Stimulated activated CD4-positive, alpha-beta T cell treated with anti-CD3 and anti-CD28 coated beads, Interleukin-4, amount 100 ng/mL, for 48 hours (primary cell): ENCODE measurements at places on chromosomes 13 and 19.

- DNase-seq = no peak
Observed at GRCh38 chr13:44063881-44064280, 184.2 kb downstream of the LACC1 start.

GRCh38 chr19:664913-665443 is 2.0 kb upstream of the RNF126 start:
- DNase-seq = peak; percentile 79

- DNase-seq = no peak
Observed at GRCh38 chr13:33134213-33134612, 118.0 kb downstream of the KL start.

DNA sequence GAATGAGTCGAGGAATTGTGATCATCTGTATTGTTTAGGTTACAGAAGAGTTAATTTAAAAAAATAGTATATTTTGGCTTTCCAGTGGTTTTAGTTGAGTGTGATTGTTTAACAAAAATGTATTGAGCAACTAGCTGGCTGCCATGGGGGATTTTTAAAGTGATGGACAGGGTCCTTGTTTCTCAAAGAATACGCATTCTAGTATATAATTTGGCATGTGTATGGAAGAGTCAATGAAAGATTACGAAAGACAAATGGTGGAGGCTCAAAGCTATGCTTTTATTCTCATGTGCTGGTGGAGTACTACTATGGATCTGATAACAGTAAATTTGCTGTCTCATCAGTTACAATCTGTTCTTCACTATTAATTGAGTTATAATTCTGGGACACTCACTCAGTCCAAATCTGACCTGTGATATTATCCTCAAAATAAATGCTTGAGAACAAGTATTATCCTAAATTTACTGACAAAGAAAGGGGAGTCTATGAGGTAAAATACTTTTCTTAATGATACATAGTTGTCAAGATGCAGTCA is 240.0 kb downstream of the GPC6 start:
- no peak for DNase-seq

DNA sequence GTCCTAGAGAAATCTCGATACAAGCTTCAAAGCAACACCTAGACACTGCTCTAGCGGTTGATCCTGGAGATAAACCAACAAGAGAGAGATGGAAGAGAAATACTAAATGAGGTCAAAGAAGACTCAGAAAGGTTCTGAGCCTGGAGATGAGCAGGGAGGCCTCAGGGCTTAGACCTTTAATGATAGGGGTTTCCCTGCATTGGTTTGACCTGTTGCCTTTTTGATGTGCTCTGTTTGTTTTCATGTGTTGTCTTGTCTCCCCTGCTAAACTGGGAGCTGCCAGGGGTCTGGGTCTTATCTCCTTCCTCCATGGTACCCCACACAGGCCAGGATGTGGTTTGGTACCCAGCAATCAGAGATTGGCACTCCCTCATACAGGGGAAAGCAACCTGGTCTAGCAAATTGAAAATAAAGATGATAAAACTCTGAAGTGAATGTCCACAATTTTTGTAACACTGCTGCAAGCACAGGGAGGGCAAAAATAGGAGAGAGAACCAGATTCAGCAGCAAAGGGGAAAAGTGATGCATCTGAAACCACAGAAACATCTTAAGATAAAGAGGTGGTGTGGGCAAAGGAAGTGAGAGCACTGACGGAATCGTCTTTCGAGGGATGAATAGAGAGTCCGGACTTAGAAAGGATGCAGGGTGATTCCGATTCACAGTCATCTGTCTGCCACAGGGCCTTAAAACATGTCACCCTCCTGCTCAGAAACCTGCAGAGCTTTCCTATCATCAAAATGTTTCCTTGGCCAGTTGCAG is 3.5 kb downstream of the FFAR2 start:
- DNase-seq = no peak

GRCh38 chr19:51644636-51645271 is 1.9 kb downstream of the SIGLEC14 start:
- DNase-seq = no peak

DNA sequence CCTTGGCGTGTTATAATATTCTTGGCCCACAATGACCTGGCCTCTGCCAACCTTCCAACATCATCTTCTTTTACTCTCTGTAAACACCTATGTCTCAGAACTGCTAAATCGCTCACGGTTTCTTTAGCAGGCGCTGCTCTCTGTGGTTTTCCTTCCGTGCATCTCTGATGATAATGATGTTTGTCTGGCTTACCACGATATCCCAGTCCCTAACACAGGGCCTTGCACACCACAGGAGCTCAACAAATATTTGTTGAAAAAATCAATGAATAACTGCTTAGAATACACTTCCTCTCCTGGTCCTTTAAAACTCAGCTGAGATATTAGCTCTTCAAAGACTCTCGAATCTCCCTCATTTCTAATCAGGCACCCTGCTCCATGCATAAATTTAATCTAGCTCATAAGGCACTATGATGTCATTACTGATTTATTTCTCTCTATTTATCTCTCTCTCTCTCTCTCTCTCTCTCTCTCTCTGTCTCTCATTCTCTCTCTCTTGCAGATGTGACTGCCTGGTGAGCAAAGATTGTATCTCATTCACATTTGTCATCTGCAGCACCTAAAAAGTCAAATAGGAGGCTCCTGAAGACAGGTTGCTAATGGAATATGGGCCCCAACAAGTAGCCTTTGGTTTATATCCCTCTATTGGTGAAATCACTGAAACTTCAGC is 206.4 kb downstream of the NHLRC3 start:
- no peak for DNase-seq

DNA sequence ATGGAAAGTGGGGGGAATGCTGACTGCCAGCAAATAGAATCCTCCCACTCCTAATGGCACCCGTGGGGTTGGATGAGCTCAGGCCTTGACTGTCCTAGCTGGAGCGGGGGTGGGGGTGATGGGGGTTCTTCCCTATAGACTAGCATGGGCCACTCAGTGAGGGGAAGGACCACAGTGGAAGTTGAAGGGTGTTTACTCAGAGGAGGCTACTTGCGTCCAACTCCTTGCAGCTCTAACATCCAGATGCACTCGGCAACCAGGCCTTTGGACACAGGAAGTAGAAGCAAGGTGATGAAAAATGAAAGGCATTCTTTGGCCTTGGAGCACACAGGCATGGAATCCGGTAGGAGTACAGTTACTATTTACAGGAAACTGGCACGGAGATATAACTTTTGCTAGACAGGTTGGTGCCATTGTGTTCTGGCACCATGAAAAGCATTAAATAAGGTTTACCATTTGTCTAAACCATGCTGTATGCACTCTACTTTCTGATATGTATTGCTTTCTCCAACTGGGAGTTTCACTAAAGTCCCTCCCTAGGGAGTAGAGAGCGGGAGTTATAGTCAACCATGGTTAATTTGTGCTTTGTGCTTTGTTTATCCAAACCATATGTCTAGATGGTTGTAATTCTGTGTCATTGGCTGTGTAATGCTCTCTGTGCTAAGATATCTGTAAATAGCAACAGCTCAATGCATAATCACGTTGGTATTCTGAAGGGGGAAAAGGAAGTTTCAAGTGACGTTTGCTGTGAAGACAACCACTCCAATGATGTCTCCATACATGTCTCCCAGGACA is 125.3 kb downstream of the TSHZ3 start:
- no peak for DNase-seq
